CD4-positive, alpha-beta memory T cell (primary cell): ENCODE measurements at places on chromosomes 1 and 21. TPM values are rescaled to one million over a fixed set of nuclear protein-coding genes. Genes with fewer than 3 reads are reported as not detected.

The SPRR2E gene
- not detected for polyA plus RNA-seq

The SLC5A3 gene
- polyA plus RNA-seq = 0.68 TPM

The ARID4B gene
- polyA plus RNA-seq = 34.8 TPM

The TRIM17 gene
- polyA plus RNA-seq = 0.25 TPM

The CTSK gene
- polyA plus RNA-seq = 0.56 TPM
